ENCODE measurements at places on chromosomes 7 and 10. TPM values are rescaled to one million over a fixed set of nuclear protein-coding genes. Genes with fewer than 3 reads are reported as not detected.

Gene ZP3
- not detected for total RNA-seq

Gene GIMAP2
- 9.7 TPM for total RNA-seq

Gene MEIG1
- not detected for total RNA-seq

Gene TBXAS1
- 31.3 TPM for total RNA-seq

- H3K4me1 ChIP-seq = no peaks in the 10 kb centered on the region
- H3K27me3 ChIP-seq = no peaks in the 10 kb centered on the region
- no peak for DNase-seq
- H3K4me3 ChIP-seq = no peak overlapping the region
These were observed 359.1 kb upstream of the VSTM2A start for GRCh38 chr7:54183055-54183454.

- no peaks in the 10 kb centered on the region for H3K4me1 ChIP-seq
- H3K36me3 ChIP-seq = no peaks in the 10 kb centered on the region
- peak overlapping the region; percentile 10 for H3K27ac ChIP-seq
These were observed 113.3 kb upstream of the KMT2E start for GRCh38 chr7:104900525-104901239.

Gene SP8
- not detected for total RNA-seq

DNA sequence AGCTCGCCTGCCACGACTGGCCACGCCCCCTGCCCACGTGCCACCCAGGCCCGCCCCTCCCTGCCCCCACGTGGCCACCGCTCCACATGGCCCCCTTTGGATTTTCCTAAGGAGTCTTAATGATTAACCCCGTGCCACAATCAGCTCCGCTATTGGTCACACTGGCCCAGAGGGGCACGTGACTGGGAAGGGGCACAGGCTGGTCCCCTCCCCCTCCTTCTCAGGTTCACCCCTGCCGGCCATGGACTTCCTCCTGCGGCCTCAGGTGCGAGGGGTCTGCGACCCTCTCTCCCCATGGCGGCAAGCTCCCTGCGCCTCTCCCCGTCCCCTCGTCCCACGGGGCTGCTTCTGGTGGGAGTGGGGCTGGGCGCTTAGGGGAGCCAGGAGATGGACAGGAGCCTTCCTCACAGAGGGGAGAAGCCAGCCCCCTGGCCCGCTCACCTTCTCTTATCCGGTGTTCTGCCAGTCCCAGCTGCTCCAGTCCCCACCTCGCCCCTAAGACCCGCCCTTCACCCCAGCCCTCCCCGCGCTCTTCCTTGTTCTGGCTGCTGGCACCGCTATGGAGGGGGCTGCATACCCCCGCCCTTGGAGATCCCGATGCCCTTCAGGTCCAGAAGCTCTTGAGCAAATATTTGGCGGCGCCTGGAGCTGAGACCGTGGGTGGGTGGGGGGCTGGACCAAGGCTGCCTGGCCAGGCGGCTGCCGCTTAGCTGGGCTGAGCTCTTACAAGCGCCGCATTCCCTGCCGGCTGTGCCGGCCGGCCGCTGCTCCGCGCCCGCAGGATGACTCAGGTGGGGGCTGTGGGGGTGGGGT, 3.2 kb downstream of the SLC4A2 start:
- no peak for DNase-seq
- H3K4me1 ChIP-seq = peaks cover 55% of the 10 kb centered on the region
- peak overlapping the region; percentile 43 for H3K4me3 ChIP-seq
- peak overlapping the region; percentile 92 for H3K27ac ChIP-seq

DNA sequence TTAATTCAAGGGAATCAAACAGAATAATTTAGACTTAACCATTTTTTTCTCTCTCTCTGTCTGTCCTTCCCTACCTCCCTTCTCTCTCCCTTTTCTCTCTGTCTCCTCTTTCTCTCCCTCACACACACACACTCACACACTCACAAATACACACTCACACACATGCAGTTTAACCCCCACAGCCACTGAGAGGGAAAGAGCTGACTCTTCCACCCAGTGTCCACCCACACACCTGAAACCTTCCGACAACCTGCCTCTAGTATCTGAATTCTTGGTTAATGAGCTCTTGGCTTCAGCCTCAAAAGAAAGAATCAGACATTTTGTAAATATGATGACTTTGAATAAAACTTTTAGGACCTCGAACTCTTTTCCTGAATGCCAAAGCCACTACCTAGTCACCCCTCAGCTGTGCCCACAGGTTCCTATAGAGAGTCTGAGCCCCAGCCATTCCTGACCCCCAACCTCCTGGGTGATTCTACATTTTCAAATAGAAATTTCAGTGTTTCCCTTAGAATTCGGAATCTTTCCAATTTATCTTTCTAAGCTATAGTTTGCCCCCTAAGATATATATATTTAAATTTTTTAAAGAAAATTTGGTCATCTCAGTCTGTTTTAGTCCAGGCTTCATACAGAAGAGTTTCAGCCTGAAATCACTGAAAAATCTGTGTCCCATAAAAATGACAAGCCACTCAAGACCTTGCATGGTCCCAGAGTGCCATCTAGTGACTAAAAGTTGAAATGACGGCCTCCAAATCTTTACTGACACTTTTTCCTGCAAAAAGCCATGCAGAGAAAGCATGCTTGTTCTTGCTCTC, 202.8 kb downstream of the IPMK start:
- no peak overlapping the region for H3K4me3 ChIP-seq
- no peak for DNase-seq
- no peaks in the 10 kb centered on the region for H3K27me3 ChIP-seq
- no peak overlapping the region for H3K27ac ChIP-seq
- no peaks in the 10 kb centered on the region for H3K36me3 ChIP-seq
- H3K4me1 ChIP-seq = no peaks in the 10 kb centered on the region

Gene SH2D4B
- not detected for total RNA-seq

DNA sequence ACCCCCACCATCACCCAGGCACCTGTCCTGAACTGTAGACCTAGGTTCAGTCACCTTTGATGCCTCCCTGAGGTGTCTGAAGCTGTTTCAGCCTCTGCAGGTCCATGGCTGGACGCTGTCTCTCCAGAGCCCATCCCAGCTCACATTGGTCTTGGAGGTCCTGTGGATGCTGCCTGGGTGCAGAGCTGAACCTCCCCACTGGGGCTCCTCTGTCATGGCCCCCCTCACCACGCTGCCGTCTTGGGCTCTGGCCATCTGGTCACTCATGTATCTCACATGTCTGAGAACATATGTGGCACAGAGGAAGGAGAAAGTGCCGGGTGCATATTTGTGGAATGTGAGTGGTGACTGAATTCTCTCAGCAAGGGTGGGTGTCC, 108.9 kb downstream of the NKX6-2 start:
- H3K27ac ChIP-seq = no peak overlapping the region
- H3K4me1 ChIP-seq = no peaks in the 10 kb centered on the region
- H3K27me3 ChIP-seq = no peaks in the 10 kb centered on the region
- no peak overlapping the region for H3K4me3 ChIP-seq
- no peaks in the 10 kb centered on the region for H3K36me3 ChIP-seq
- no peak for DNase-seq

GRCh38 chr7:158880973-158881372, 24.6 kb downstream of the DYNC2I1 start:
- no peak for DNase-seq
- peaks cover 63% of the 10 kb centered on the region for H3K36me3 ChIP-seq
- no peak overlapping the region for H3K4me3 ChIP-seq
- H3K4me1 ChIP-seq = no peaks in the 10 kb centered on the region

- H3K4me3 ChIP-seq = no peak overlapping the region
- DNase-seq = no peak
- H3K36me3 ChIP-seq = no peaks in the 10 kb centered on the region
- H3K27ac ChIP-seq = no peak overlapping the region
These were observed 40.4 kb upstream of the IL6 start for GRCh38 chr7:22686620-22687019.

Gene SLC18A3
- 1.7 TPM for total RNA-seq

DNA sequence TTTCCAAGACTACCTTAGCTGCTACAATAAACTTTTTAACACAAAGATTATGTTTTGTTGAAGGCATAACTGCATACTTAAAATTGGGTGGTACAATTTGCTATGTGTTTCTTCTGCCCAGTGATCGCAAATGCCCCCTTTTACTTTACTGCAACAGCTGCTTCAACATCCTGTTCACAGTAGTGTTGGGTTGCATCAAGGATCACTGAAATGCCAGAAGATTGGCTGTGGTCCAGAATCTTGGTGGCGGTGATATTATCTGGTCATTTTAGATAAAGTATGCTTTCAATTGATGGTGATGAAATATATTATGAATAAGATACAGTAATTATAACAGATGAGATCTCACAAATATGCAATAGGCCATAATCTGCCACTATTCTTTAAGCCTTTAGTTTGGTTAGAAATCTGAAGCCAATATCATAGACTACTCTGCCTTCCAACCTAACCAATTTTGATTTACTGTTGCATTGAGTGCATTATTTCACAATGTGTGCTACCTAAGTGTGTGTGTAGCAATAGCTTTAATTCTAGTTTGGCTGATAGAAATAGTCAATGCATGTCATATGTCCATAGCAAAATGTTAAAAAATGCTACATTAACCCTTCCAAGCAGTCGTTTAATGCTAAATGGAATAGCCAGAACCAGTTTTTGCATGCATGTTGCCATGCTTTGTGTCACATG, 29.8 kb upstream of the ING3 start:
- H3K36me3 ChIP-seq = no peaks in the 10 kb centered on the region
- H3K27me3 ChIP-seq = no peaks in the 10 kb centered on the region

- no peaks in the 10 kb centered on the region for H3K4me1 ChIP-seq
- H3K27ac ChIP-seq = no peak overlapping the region
- no peak for DNase-seq
- H3K4me3 ChIP-seq = no peak overlapping the region
- no peaks in the 10 kb centered on the region for H3K27me3 ChIP-seq
- no peaks in the 10 kb centered on the region for H3K36me3 ChIP-seq
These were observed 89.1 kb downstream of the GPR158 start for GRCh38 chr10:25263931-25264330.

- no peaks in the 10 kb centered on the region for H3K4me1 ChIP-seq
- no peaks in the 10 kb centered on the region for H3K27me3 ChIP-seq
- H3K27ac ChIP-seq = no peak overlapping the region
- DNase-seq = no peak
- no peak overlapping the region for H3K4me3 ChIP-seq
These were observed 118.1 kb downstream of the GLRX3 start for GRCh38 chr10:130254243-130254642.

DNA sequence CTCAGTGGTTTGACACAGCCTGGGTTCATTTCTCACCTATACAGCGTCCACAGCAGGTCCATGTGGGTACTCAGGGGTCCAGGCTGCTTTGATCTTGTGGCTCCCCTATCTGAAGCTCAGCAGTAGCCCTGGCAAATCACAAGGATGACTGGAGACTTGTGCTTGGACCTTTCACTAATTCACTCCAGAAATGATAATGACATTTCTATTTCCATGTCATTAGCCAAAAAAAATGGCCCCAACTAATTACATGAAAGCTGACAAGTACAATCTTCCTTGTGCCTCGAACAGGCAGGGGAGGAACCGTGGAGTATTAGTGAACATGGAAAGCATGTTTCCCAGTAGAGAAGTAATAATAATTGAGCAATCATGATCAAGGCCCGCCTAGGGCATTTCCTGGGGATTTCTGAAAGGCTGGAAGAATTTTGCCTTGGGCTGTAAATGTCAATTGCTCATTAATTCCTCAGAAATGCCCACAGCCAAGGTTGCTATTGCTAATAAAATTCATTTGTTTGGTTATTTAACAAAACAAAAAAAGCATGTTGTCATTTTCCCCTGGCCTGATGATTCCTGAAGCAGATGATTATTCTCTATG, 586.1 kb downstream of the SDK1 start:
- H3K36me3 ChIP-seq = no peaks in the 10 kb centered on the region
- peaks cover 3% of the 10 kb centered on the region for H3K4me1 ChIP-seq
- H3K4me3 ChIP-seq = no peak overlapping the region
- peak overlapping the region; percentile 16 for H3K27ac ChIP-seq
- H3K27me3 ChIP-seq = peaks cover under 1% of the 10 kb centered on the region

Gene OPN1SW
- not detected for total RNA-seq

DNA sequence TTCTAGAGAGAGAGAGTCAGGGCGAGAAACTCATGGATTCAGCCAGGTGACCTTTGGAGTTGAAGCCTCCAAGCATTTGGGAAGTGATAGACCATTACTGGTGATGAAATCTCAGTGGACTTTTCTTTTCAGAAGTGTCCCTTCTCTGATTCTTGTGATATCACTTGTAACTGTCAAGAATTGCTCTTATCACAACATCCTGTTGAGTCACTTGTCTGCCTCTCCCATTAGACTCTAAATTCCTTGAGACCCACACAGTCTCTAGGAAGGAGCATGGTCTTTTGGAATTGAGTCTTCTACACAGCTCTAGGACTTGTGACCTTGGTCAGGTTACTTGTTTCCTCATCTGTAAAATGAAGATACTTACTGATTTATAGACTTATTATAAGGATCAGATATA, 81.0 kb downstream of the CFAP58 start:
- no peak for DNase-seq
- no peak overlapping the region for H3K4me3 ChIP-seq
- H3K4me1 ChIP-seq = no peaks in the 10 kb centered on the region
